ENCODE measurements at places on chromosomes 5 and 9. TPM values are rescaled to one million over a fixed set of nuclear protein-coding genes. Genes with fewer than 3 reads are reported as not detected.

TXNDC8 gene
- not detected for total RNA-seq

TYRP1 gene
- total RNA-seq: 0.28 TPM

- no peak for DNase-seq
These were observed 498 bp downstream of the HAUS6 start for GRCh38 chr9:19102181-19102630.

DNA sequence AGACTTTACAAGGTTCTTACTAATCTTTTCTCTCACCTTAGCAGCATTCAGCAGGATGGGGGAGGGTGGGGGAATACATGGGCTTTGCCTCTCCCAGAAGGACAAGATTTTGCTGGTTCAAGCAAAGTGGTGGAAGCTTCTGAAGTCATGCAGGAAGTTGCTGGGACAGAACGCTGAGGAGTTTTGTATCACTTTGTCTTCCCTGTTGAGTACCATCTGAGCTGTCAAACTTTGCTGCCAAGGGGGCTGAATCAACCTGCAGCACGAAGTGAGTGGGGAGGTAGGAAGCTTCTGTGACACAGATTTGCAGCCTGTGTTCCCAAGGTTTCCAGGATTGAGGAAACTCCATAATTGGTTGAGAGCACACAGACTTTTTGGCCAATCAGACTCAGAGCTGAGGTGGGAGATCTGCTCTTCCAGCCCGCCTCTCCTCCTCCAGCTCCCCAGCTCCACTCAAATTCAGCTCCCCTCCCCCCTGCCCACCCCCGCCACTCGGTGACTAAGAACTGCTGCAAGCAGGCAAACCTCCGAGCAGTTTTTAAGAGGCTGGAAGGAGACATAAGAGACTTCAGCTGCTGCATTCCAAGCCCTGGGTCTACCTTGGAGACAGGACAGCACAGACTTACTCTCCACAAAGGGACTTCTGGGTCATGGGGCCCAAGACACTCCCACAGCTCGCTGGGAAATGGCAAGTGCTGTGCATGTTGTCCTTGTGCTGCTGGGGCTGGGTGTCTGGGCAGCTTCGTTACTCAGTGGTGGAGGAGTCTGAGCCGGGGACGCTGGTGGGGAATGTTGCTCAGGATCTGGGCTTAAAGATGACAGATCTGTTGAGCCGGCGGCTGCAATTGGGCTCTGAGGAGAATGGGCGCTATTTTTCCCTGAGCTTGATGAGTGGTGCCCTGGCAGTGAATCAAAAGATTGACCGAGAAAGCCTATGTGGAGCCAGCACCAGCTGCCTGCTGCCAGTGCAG lies at the start of gene PCDHGC5:
Gene PCDHGC5 (plus strand): TSS at position 491 of the 971 bp plus-strand sequence. CDS start 160 bp downstream, at position 651.
- no peak for DNase-seq

- DNase-seq: no peak
These were observed 72.4 kb upstream of the GNAQ start for GRCh38 chr9:78103971-78104433.

PAEP gene
- not detected for total RNA-seq

DNA sequence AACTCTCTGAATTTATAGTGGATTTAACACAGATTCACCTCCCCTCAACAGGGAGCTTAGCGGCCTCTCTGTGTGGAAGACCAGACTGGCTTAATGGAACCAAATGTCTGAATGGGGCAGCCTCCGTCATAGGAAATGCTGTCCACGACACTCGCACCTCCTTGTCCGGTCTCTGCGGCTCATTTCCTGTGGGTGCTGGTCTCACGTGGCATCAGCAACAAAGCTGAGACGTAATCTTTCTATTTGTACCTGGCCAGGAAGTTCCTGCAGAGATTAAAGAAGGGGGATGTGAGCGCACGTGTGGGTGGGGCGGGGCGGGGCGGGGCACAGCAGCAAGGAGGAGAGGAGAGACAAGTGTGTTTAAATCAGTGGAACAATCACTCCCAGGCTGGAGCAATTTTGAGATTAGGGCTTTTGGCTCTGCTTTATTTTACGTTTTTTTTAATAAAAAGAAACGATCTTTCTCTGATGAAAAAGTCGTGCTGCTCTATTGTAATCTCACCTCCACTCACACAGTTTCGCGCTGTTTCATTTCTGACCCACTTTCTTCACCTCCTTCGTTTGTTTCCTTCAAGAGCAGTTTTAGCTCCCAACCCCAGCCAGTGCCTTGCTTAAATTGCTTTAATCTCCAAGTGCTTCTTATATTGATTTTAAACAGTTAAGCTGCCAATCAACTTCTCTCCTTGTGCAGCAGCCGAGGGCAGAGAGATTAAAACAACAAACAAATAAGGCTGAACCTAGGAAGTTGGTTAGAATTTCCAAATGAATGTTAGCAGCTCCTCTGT lies 132.2 kb upstream of the ASTN2 start:
- DNase-seq: peak; percentile 1

ANKRD18B gene
- total RNA-seq: 3.9 TPM

PLGRKT gene
- 8.2 TPM for total RNA-seq

DNA sequence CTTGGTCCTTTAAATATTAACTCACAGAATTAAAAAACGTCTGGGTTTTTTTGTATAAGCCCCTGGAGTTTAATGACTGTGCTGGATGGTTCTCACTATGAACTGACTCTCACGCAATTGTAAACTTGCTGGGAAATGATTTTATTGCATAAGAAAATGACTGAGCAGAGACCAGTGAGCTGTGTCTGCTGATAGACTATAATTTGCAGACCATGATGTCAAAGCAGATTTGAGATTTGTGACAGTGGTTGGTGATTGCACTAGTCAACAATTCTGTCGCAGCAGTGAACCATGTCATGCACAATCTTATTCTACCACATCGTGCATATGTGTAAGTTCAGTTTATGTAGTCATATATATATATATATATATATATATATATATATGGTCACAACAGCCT lies 85.7 kb upstream of the C9orf72 start:
- no peak for DNase-seq

MTREX gene
- total RNA-seq: 129 TPM

SLC34A3 gene
- not detected for total RNA-seq

DNA sequence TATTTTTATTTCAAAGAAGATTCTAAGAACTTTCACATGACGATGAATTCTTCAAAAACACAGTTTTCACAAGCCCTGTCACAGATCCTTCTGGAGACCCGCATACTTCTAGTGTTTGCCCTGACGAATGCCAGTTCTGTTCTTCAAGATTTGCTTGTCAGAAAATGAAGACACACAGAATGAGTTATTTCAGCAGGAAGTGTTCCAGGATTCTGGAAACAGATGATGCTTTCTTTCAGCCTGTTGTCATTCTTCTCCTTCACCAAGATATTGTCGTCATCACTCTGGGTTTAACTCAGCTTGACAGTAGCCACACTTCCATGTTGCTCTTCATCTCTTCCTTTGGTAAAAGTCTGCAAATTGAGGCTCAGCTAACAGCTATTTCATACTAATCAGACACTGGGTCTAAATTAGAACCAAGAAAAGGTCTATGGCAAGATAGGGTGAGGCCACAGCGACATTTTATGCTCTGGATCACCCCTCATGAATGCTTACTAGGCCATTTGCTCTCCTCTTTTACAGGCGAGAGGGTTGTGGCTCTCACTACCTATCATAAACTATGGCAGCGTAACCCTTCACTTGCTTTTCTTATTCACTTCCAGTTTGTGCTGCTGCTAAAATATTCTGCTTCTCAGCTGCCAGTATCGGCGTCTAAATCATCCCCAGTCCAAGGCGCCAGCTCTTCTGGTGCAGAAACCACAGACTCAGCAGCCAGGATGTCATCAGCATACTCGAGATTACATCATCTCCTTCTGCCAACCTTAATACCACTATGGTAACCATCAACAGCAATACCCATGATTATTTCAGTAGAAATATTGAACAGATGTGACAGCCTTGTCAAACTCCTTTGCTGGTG lies 159.6 kb upstream of the TBCA start:
- no peak for DNase-seq

PHYHD1 gene
- total RNA-seq: 0.20 TPM

INSYN2B gene
- 21.4 TPM for total RNA-seq

- DNase-seq: no peak
These were observed 53.2 kb upstream of the NCS1 start for GRCh38 chr9:130118841-130119518.

PTGS1 gene
- total RNA-seq: 14.4 TPM

ARL15 gene
- total RNA-seq: 52.6 TPM

CDKN2B gene
- total RNA-seq: 2.3 TPM

DNA sequence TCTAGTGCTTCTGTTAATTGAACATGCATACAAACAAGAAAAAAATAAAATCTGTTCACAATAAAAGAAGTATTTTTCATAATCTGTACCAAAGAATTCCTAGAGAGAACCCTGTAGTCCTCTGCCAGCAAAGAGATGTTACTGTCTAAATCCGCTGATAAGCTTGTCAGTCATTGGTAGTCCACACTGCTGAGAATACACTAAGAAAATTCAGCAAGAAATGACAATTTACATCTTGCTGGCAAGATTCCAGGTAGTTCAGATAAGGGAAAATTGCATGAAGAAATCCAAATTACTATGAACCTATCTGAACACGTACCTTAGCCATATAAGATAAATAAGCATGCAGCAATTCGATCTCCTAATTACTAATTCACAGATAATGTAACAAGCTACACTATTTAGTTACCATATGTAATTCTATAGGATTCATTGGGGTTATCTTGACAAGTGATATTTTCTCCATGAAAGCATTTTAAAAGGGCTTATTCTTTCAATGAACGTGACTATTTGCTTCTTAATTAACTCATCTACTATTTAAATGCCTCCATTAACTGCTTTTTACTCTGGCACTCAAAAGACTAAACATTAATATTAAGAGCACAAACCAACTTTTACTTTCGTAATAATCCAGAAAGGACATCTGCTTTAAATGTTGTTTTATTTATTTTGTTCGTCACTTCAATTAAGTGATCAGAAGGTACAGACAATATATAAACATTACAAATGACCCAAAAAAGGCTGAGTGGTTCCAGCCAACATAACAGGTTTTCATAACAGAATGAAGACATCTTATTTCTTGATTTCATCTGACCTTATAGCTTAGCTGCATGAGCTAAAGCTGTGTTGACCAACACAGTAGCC lies 9.7 kb downstream of the MPDZ start:
- no peak for DNase-seq

GRCh38 chr9:35743452-35743851 lies 5.6 kb downstream of the GBA2 start:
- DNase-seq: no peak

ROPN1L gene
- total RNA-seq: 0.42 TPM

RNF180 gene
- 5.0 TPM for total RNA-seq

- DNase-seq: no peak
These were observed 287.2 kb downstream of the CD180 start for GRCh38 chr5:66909364-66909763.

CDH9 gene
- total RNA-seq: not detected

DNA sequence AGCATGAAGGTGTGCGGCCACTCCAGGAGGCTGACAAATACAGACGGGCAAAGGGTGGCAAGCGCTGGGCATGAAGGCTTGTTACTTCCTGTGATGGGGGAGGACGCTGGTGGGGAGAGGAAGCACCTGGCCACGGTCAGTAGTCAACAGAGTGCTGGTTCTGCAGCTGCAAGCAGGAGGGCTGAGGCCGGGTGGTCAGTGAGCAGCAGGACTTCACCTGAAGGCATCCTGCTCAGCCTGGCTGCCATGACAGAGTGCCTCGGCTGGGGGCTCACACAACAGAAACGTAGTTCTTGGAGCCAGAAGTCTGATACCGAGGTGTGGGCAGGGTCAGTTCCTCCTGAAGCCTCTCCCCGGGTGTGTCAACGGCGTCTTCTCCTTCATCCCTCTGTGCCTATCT lies 118.6 kb upstream of the IRX4 start:
- DNase-seq: no peak

LYRM7 gene
- total RNA-seq: 6.7 TPM

DNA sequence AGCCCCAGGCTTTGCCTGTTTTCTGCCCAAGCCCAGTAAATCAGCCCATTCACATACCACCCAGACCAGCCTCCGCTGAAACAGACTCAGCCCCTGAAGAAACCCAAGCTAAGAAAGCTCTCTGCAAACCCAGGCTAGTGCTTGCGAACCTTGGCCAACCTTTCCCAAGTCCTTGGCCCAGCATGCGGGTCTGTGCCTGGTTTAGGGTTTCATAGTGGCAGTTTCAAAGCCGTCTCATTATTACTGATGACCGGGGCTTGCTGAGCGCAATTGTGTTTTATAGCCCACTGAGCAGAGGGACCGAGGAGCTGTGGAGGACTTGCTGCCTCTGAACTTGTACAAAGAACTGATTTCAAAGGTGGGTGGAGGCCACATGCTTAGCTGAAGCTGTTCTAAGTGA lies 584.3 kb downstream of the BNC2 start:
- no peak for DNase-seq

DNA sequence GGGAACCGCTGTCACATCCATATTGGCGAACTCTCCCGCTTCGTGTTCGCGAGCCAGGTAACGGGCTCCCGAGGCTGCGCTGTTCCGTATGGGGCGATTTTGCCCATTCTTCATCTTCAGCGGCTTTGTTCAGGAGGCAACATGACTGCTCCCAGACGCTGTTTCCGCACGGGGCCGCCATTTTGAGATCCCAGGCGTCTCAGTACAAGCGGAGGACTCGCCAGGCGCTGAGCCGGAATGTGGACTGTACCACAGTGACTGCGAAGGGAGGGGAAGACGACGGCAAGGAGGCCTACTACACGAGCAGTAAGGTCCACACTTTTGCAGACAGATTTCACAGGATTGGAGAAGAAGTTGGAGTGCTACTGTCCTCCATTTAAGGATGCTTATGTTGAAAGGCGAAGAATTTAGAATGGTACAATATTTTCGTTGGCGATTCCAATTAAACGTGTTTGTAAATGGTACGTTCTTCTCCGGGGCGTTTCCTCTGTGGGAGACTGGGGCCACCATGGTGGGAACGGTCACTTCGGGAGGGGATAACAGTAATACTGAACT lies 41.6 kb upstream of the ZNF300 start:
- DNase-seq: peak; percentile 26

DNA sequence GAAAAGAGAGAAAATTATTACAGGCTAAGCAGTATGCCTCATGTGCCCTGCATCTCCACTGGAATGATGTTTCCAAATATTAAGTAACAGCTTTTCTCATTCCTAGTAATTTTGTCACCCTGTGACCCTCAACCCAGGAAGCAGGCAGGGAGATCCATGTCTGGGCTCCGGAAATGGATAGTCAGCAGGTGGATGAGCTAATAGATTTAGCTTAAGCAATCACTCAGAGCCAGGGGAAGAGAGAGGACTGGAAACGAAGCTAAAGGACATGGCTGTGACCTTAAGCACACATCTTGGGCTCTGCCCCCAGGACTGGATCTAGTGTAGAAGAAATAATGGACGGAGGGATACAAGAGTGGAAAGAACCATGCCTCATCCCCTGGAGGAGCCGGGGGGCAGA lies 89.5 kb downstream of the ARSB start:
- no peak for DNase-seq

DNA sequence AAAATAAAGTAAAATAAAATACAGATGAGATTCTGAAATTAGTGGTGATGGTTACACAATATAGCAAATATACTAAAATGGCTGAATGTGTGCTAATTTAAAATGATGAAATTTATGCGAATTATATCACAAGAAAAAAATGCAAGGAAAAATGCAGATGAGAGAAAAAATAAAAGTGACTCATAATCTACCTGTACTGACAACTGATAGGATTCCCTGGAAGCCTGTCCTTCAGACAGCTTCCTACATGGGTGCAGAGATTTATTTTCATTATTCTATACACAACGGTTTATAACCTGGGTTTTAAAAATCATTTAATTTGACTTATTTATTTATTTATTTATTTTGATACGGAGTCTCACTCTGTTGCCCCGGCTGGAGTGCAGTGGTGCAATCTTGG lies 5.8 kb upstream of the NCS1 start:
- no peak for DNase-seq

BNC2 gene
- total RNA-seq: 16.8 TPM

- DNase-seq: no peak
These were observed 2.2 kb downstream of the UNC5A start for GRCh38 chr5:176812269-176813259.
